ENCODE measurements at places on chromosomes 3 and 15. TPM values are rescaled to one million over a fixed set of nuclear protein-coding genes. Genes with fewer than 3 reads are reported as not detected.
A peak's percentile ranks its signal among the peaks of the same experiment; 100 is the strongest.

DNA sequence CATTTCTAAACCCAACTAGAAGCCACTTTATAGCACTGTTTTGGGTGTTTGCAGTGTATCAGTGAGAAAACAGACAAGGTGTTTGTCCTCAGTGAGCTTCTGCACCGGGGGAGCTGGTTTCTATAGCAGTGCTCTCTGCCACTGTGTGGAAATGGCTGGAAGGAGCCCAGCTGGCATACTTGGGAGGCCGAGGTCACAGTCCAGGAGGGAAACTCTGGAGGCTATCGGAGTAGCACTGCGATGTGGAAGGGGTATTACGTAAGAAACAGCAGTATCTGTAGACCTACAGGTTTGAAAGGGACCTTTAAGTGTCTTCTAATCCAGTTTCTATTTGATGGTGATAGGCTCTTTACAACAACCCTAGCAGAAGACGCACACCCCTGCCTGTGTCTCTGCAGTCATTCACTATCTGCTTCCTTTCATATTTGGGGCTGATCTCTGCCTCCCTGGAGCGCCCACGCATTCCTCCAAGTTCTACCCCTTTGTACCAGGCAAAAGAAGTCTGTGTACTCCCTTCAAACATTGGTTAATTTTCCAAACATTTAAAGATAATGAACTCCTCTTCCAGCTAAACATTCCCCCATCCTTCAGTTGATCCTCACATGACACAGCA is 87.4 kb upstream of the ADAMTS17 start:
- no peak for DNase-seq

GRCh38 chr3:187966096-187966495 is 187.9 kb upstream of the LPP start:
- DNase-seq, result no peak

The SOX14 gene
- total RNA-seq, result not detected

DNA sequence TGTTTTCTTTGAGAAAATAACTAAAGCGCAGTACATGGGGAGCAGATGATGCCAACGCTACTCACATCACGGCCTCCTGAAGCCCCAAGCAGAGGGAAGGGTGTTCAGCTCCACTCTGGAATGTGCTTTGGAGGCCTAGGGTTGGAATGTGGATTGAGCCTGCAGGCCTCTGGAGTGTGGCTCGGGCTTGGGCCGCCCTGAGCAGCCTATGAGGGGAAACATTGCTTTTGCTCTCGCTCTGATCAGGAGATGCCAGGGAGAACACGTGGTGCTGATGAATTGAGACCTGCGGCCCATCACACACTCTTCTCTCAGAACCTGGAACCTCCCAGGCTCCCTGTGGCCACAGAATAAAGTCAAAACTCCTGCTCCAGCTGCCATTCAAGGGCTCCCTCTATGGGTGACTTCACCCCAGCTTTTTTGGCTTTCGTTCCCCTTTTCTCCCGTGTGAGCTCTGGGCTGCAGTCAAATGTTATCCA is 23.3 kb downstream of the CCDC13 start:
- DNase-seq, result peak; percentile 12

- DNase-seq, result no peak
Measured at GRCh38 chr3:54713455-54713854, 214.4 kb downstream of the LRTM1 start.

- DNase-seq, result no peak
Measured at GRCh38 chr3:40070816-40071215, 238.7 kb upstream of the EIF1B start.

DNA sequence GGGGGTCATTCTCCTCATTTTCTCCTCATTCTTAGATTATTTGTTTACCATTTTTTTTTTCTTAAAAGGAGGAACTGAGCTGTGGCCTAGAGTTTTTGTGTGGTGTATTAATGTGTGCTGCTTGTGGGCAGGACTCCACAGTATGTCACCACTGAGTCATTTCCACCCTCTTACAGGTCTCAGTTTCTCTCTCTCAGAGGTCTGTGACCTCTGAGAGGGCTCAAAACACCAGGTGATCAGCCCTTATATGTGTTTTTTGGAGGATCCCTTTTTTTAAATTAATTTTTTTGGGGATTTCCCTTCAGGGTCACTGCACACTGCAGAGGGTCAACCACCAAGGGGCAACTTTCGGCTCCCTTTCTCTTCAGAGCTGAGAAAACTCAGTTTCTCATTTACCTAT is 166.4 kb downstream of the SUCNR1 start:
- no peak for DNase-seq

DNA sequence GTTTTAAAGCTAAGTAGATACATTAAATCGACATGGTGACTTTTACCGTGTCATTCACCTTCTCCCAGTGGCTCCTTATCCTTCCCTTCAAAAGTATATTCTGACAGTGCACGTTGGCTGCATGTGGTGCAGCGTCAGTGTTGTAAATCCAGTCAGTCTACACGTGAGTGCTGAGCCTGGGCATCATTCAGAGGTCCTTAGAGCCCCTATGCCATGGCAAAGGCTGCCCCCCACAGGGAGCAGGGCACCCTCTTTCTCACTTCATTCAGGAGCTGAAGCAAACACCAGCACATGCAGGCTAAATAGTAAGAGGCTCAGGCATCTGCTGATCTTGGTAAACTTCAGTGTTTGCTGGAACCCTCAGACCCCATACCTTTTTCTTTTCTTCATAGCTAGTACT is 43.3 kb downstream of the RASGRP1 start:
- DNase-seq, result no peak

The TMEM212 gene
- not detected for total RNA-seq

- no peak for DNase-seq
Measured at GRCh38 chr3:50448752-50449539, 54.5 kb downstream of the CACNA2D2 start.

- DNase-seq, result peak; percentile 34
Measured at GRCh38 chr3:148943506-148944205, 47.7 kb upstream of the GYG1 start.

DNA sequence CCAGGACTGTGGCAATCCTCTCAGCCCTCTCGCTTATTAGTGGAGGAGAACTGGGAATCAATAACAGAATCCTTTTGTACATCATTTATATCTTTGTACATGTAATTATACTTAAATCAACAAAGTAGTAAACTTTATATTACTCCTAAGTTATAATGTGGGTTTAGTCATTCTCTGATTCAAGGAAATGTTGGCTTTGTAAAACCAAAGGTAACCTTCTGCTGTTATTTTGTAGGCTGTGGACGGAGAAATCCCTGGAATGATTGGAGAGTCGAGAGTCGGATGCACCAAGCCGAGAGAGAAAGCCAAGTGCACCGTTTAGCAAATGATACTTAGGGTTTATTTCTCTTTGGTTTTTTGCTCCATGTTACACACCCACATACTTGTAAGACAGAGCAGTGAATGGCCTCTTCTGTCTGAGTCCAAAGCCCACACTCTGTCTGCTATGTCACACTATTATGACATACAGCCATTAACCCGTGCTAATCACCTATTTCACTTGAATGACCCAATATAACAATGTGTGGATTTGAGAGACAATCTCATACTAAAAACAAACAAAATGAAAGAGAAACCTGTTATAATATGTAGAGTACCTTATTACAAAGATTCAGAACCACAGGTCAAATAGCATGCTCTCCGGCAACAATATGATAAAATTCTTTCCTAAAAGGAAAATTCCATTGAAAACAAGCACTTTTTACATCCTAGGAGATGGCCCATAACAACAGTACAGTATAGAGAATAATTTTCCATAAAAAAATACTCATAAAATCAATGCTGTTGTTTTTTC is 72.2 kb downstream of the MECOM start:
- no peak for DNase-seq
